Prostate gland (tissue), 2 donors: ENCODE measurements at places on chromosomes 11 and 22. TPM values are rescaled to one million over a fixed set of nuclear protein-coding genes. Genes with fewer than 3 reads are reported as not detected.

GRCh38 chr22:38260761-38261681 is 11.8 kb downstream of the TMEM184B start:
- no peaks in the 10 kb centered on the region for H3K27me3 ChIP-seq
- H3K36me3 ChIP-seq = no peaks in the 10 kb centered on the region

DNA sequence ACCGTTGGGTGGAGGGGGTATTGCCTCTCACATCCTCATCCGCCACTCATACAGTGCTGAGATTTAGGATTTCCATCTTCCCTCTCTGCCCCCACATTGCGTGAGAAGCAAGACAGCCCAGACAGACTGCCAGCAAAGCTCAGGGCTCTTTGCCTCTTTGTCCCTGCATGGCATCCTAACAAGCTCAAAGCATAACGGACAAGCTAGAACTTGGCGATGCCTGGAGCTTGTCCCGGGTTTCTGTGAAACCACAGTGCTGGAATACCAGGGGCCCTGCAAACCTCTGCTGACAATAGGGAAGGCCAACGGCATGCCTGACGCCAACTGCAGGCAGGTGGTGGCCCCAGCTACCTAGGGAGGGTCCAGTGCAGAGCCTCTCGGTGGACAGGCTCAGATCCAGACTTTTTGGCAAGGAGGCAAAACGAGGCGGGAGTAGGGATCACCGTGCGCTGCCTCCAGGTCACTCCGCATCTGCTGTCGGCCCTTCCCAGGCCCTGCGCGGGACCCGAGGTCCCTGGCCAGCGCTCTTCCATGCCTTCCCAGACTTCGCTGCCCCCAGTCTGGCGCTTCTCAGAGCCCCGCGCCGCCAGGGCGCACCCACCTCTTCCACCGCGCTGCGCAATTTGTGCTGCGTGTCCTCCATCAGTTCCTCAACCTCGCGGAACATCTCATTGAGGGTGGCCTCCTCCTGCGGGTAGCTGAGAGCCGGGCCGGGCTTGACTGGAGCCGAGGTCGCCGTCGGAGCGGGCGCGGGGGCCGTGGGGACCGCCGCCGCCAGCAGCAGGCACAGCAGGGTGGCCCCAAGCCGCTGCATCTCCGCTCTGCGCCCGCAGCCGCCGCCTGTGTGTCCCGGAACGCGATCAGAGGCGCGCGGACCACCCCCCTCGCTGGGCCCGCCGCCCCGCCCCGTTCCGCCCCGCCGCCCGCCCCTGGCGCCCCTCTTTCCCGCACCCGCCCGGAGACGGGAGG is at the start of gene DKK3:
DKK3 (minus strand) TSS at position 858 of the 969 bp plus-strand sequence; CDS start at position 814, 44 bp downstream.
- peak; percentile 72 for DNase-seq
- peak within 1 kb of the TSS; percentile 83 for H3K27ac ChIP-seq
- peak within 1 kb of the TSS; percentile 42 for H3K4me3 ChIP-seq
- H3K36me3 ChIP-seq = no peaks in the 10 kb centered on the region
- no peaks in the 10 kb centered on the region for H3K27me3 ChIP-seq

DNA sequence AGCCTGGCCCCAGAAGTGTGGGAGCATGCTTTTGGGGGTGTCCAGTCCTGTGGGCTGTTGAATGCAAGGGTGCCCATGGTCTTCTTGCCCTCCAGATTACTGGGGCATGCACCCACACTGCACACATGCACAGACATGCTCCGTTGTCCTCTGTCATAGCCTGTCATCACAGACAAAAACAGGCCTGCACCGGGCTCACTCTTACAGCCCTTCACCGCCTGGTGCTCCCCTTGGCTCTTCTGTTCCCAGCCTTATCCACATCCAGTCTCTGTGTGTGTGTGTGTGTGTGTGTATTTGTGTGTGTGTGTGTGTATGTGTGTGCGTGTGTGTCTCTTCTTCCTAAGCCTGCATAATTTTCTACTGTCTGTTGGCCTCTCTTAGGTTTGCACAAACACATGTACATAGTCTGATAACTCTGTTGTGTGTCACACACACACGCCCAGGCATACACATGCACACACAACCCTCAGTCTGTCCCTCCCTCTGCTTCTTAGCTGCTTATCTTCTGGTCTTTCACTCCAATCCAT is 23.4 kb upstream of the NECTIN1 start:
- H3K27me3 ChIP-seq = no peaks in the 10 kb centered on the region
- no peak overlapping the region for H3K27ac ChIP-seq
- H3K4me1 ChIP-seq = no peaks in the 10 kb centered on the region
- no peak for DNase-seq
- H3K36me3 ChIP-seq = no peaks in the 10 kb centered on the region

DNA sequence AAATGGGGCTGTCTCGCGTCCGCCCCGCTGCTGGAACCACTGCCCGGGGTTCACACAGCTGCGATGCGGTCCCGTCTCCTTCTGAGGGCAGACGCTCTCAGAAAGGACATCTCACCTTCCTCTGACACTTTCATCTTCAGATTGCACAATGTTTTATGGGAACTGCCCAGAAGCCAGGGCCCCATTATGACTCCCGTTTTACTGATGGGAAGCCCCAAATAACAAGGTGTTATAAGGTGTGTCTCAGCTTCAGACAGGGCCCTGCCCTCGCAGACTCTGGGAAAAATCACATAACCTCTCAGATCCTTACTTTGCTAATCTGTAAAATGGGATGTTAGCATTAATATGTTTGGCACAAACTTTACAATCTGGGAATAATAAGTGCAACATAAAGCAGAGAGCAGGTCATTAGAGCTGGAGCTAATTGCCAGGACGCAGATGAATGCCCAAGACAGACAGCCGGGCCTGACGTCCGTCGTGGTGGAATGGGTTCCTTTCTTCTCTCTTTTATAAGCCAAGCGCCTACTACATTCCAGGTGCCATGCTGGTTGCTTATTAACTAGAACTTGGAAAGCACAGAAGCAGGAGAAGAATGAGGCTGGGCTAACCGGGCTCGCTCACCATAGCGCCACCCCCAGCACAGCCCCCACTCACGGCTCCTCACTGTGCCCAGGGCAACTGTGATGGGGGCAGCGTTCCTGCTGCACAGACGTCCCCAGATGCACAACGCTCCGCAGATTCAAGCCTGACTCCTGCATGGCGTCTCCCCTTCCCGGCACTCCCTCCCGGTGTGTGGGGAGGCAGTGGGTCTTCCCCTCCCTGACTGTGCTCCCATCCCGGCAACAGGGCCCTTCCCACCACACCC is 43.8 kb downstream of the TRMU start:
- H3K36me3 ChIP-seq = no peaks in the 10 kb centered on the region
- no peak for DNase-seq

GRCh38 chr11:39374963-39375698 is 2084.3 kb downstream of the LRRC4C start:
- no peak overlapping the region for H3K27ac ChIP-seq
- H3K36me3 ChIP-seq = no peaks in the 10 kb centered on the region
- no peak for DNase-seq
- no peaks in the 10 kb centered on the region for H3K4me1 ChIP-seq
- H3K4me3 ChIP-seq = no peak overlapping the region

DNA sequence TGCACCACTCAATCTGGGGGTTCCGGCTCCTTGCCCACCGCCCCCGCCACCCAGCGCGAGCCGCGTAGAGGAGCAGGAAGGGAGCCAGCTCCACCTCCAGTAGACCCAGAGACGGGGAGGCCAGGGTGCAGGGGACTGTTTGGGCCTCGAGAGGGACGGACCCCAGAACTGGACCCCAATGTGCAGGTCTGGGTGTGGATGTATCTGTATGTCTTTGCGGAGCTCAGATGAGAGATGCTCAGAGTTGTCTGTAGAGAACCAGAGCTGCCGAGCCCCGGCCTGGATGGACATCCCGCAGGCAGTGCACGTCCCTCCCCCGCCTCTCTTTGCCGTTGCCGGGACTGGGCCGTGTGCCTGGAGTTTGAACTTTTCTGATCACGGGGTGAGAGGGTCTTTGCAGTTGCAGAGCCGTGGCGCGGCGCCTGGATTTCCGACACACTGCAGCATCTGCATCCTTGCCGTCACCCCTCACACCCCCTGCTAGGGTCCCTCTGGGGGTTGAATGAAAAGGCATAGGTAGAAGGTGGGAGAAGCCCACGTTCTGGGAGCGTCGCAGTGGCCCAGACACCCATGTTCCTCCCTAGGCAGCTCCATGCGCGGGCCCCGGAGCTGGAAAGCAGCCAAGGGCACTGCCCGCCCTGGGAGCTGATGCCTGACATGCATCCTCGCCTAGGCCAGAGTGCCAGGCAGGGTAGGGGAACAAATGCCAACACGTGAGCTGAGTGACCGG is 105.2 kb downstream of the KCNQ1 start:
- no peak for DNase-seq
- no peak overlapping the region for H3K4me3 ChIP-seq
- no peaks in the 10 kb centered on the region for H3K36me3 ChIP-seq

GRCh38 chr11:120694726-120695125 is 183.2 kb downstream of the GRIK4 start:
- no peaks in the 10 kb centered on the region for H3K27me3 ChIP-seq
- no peaks in the 10 kb centered on the region for H3K36me3 ChIP-seq
- no peaks in the 10 kb centered on the region for H3K4me1 ChIP-seq
- no peak for DNase-seq

DNA sequence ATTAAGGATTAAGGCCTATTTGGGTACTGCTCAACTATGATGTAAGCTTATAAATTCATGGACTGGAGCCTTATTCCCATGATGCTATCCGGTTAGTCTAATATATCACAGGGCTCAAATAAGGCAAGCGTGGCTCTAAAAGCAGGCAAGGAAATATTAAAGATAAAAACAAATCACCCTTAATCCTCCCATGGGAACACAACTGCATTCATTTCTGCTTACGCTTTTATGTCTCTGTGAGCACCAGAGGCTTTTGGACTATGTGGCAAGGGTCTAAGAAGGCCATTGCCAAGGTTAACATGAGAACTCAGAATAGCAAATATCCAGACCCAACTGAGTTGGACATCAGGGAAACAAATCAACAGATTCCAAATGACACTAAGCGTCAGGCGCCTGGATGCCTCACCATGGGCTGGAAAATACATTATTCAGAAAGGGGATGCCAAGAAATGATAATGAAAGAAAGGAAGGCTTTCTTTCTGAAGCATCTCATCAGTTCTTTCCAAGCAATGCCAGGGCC is 138.1 kb downstream of the SLC1A2 start:
- peaks cover 3% of the 10 kb centered on the region for H3K4me1 ChIP-seq
- no peak for DNase-seq
- no peak overlapping the region for H3K4me3 ChIP-seq
- H3K36me3 ChIP-seq = no peaks in the 10 kb centered on the region
- H3K27me3 ChIP-seq = no peaks in the 10 kb centered on the region

DNA sequence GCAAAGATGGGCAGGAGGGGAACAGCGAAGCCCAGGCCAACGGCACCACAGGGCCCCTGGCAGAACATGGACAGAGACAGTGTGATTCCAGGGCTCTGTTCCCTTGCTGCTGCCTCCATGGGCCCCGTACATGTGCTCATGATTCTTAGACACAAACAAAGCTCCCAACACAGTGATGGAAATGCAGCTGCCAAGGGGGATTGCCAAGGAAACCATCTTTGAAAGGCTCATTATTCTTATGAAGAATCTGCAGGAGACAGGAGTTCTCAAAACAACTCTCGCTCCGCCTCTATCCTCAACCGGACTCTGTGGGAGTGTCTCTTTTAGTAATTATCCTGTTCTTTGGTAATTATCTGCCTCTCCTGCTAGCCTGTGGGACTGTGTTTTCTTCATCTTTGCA is 32.2 kb downstream of the SERPINH1 start:
- H3K4me1 ChIP-seq = no peaks in the 10 kb centered on the region
- no peak overlapping the region for H3K4me3 ChIP-seq
- no peaks in the 10 kb centered on the region for H3K36me3 ChIP-seq
- H3K27me3 ChIP-seq = no peaks in the 10 kb centered on the region

The OR9G4 gene
- total RNA-seq = not detected

The KRTAP5-1 gene
- total RNA-seq = not detected
